Stimulated activated CD4-positive, alpha-beta T cell treated with anti-CD3 and anti-CD28 coated beads, Interleukin-4, amount 100 ng/mL, for 24 hours (primary cell): ENCODE measurements at places on chromosomes 5 and 9.
A peak's percentile ranks its signal among the peaks of the same experiment; 100 is the strongest.

DNA sequence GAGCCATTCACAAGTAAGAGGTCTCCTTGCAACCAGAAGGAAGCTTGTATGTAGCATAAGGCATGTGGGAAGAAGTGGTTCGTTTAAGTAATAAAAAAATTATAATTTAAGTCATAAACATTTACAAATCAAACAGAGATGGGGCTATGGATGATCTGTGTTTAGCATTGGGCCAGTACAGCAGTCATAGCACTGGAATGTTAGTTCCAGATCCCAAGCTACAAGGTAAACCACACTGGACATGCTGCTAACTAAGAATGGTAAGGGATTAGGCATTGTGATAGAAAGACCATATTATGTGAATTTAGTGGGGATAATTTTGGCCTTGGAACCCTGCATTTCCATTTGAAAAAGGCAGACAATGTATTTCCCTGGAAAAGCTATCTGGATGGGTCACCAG, 170.4 kb upstream of the KCNN2 start:
- no peak for DNase-seq

DNA sequence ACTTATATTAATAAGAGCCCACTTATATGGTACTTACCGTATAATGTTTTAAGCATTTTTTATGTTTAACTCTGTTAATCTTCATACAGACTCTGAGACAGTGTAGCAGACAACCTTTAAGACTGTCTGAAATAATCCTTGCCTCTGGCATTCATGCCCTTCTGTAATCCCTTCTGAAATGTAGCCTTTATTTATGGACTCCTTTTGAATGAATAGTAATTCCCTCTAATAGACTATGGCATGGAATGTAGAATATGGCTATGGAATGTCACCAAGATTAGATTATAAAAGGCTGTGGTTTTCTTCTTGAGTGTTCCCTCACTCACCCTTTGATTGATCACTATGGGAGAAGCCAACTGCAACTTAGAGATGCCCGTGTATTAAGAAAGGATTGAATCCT, 439.4 kb downstream of the SH3GL2 start:
- no peak for DNase-seq

- no peak for DNase-seq
Observed at GRCh38 chr5:14316471-14316870, 173.3 kb downstream of the TRIO start.

DNA sequence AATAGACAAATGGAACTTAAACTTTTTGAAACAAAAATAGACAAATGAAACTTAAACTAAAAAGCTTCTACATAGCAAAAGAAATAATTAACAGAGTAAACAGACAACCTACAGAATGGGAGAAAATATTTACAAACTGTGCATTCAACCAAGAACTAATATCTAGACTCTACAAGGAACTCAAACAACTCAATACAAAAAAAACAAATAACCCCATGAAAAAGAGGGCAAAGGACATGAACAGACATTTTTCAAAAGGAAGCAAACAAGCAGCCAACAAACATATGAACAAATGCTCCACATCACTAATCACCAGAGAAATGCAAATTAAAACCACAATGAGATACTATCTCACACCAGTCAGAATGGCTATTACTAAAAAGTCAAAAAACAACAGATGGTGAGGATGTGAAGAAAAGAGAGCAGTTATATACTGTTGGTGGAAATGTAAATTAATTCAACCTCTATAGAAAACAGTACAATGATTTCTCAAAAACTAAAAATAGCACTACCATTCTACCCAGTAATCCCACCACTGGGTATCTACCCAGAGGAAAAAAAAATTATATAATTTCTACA, 170.8 kb upstream of the RGMB start:
- no peak for DNase-seq

- no peak for DNase-seq
Observed at GRCh38 chr5:158538506-158539074, 561.1 kb downstream of the EBF1 start.

DNA sequence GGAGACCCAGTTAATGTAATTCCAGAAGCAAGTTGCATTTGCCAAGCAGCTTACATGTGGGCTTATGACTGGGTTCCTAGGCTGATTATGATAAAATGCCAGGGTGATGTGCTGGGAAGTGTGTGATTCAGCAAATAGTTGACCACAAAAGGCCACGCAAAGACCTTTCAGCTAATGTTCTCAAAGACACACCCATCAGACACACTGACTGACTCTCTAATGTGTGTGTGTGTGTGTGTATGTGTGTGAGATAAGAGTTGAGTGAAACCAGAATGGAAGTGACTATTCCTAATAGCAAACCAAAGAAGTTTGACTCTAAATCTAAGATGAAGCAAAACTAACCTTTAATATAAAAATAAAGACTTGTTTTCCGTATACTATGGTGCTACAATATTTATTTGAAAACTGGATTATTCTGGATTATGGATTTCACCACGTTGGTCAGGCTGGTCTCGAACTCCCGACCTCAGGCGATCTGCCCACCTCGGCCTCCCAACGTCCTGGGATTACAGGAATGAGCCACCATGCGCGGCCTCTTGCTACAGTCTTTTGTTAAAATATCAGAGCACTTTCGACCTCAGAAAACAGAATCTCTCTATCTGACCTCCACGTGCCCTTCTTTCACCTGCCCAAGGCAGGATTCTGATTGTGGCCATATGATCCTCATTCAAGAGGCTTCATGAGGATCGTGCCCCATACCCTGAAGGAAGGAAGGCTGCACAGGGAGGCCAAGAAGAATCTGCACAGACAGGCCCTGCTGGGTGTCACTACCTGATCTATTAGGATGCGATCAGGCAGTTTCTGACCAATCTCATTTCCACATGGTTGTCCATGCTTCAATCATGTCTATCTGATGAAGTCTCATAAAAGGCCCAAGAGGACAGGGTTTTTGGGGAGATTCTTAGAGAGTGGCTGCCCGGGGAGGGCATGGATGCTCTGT, 75.6 kb downstream of the USP20 start:
- peak; percentile 19 for DNase-seq

DNA sequence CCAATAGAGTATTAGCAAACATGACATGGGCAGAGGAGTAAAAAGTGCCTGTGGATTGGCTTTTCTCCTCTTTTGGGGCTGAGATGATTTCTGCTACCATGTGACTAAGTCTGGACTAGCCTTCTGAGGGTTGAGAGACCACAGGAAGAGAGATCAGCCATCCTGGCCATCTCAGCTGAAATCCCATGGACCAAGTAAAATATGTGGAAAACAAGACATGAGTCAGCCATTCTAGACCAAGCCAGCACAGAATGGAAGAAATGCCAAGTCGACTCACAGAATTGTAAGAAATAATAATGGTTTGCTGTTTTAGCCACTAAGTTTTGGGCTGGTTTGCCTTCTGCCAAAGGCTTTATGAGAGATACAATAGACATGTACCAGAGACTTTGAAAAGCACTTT, 377.8 kb downstream of the CHSY3 start:
- DNase-seq: no peak

DNA sequence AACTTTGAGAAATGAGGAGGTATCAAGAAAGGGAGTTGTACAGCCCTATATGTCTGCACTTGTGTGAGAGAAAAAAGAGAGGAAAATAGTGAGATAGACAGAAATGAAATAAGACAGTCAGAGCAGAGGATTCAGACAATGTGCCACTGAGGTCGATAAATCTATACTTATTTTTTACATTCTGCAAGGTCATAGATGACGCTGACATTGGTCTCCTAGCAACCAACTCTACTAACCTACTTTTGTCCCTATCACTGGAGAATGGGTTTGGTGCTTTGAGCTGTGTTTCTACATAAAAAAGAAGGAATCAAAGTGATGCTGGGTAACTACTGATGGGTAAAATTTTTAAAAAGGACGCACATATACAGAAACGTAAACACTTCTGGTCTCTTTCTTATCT, 573.3 kb upstream of the RORB start:
- DNase-seq: no peak

GRCh38 chr5:151019331-151019730, 1.1 kb upstream of the GPX3 start:
- DNase-seq: no peak

GRCh38 chr9:37554318-37554717, 21.9 kb downstream of the FBXO10 start:
- DNase-seq: no peak

DNA sequence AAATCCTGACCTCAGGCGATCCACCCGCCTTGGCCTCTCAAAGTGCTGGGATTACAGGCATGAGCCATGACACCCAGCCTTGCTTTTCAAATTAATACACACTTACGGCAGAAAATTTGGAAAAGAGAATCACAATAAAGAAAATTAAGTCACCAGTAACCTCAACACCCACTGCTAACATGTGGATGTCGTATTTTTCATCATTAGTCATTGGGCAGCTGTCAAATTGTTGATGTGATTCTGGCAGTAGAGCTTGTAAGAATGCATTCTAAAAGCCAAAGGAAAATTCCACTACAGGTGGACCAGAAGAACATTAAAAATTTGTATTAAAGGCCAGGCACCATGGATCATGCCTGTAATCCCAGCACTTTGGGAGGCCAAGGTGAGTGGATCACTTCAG, 237.3 kb upstream of the TUT7 start:
- DNase-seq: no peak

DNA sequence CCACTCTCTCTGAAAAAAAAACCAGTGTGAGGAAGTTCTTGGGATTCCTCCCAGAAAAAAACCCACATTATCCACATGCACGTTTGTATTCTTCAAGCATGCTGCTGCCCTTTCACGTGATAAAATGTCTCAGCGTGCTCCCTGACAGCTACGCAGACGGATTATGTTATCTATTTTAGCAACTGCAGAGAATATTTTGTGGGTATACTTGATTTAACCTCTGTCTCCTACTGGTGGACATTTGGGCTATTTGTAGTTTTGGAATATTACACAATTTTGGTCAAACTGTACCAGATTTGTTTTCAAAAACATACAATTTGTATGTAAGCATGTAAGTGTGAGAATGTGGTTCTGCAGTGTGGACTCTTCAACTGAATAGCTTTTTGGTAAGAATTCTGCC, 10.7 kb downstream of the PRRC2B start:
- no peak for DNase-seq

DNA sequence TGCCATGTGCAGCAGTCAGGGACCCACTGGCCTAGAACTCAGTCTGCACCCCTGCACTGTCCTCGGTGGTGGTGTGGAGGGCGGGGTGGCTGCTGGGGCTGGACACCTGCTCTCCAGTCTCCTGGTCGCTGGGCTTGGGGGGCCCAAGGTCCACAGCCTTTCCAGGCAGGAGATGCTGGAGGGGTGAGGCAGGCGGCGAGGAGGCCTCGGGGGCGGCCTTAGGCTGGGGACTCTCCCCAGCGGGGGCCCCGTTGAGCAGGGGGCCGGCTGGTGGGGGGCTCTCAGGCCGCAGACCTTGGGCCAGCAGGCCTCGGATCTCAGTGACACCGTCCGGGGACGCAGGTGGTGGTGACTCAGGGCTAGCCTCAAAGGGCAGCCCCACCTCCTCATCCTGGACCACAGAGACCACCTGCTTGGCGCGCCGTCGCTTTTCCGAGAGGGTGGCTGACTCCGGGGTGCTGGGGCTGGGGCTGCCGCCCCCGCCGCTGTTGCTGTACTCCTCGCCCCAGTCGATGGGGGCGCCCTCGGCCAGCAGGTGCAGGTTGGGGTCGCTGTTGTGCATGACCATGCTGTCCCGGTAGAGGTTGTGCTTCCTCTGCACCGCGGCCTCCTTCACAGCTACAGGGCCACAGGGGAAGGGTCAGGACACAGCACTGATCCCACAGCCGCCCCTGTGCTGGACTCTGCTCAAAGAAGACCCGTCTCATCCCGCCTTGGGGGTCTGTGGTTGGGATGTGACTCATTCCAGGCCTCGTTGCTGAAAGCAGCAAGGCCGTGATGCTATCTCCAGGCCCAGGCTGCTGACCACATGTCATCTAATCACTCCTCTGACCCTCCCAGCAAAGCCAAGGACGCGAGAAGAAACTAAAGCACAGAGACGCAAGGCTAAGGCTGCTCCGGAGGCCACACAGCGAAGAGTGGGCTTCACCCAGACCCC, 55.8 kb downstream of the LRSAM1 start:
- DNase-seq: no peak

DNA sequence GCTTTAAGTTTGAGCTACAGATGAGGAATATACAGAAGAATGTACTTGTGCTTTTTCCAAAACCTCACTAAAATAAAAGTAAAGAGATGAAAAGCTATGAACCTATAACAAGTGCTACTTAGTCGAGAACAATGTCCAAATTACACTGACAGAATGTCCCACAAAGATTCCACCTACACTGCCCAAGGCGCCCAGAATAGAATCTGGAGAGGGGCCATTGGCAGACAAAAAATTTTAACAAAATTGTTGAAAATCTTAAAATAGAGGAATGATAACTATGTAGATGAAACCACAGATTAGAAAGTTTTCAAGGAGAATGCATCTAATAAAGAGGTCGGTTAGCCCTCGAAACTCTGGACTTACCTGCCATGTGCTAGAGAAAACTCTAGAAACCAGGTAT, 235.3 kb downstream of the CETN3 start:
- DNase-seq: no peak

GRCh38 chr9:112856200-112856599, 34.5 kb downstream of the SLC46A2 start:
- no peak for DNase-seq

- DNase-seq: peak; percentile 92
Observed at GRCh38 chr9:89602978-89603766, 1.6 kb upstream of the GADD45G start.

GRCh38 chr5:132371603-132371994, 2.1 kb downstream of the SLC22A5 start:
- DNase-seq: no peak
